IPS-NIHi11 (cell line): ENCODE measurements at places on chromosomes 7 and 10.

- no peak for DNase-seq
These were observed 79.3 kb downstream of the JCAD start for GRCh38 chr10:29980084-29980483.

- no peak for DNase-seq
These were observed 270.7 kb upstream of the IGFBP3 start for GRCh38 chr7:46191776-46192175.

GRCh38 chr10:132186488-132187429 is at the start of gene DPYSL4:
DPYSL4 (plus strand) TSS chr10:132186948; CDS start chr10:132187064, 116 bp downstream.
- DNase-seq: peak; percentile 96

GRCh38 chr7:80612880-80613279 is 25.6 kb upstream of the CD36 start:
- DNase-seq: no peak

DNA sequence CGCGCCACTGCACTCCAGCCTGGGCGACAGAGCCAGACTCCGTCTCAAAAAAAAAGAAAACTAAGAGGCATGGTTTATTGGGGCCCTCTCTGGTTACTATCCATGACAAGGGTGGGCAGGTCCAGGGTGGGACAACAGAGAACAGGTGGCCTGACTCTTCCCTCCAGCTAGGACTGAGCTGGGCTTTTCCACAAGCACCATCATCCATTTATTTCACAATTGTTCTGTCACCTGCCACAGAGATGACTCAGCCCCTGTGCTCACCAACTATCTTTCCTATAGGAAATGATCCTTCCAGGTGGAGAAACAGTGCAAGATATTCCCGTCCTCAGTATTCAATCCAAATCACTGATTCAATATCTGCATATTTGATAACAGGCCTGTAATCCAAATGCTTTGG is 44.9 kb upstream of the MYL10 start:
- no peak for DNase-seq

DNA sequence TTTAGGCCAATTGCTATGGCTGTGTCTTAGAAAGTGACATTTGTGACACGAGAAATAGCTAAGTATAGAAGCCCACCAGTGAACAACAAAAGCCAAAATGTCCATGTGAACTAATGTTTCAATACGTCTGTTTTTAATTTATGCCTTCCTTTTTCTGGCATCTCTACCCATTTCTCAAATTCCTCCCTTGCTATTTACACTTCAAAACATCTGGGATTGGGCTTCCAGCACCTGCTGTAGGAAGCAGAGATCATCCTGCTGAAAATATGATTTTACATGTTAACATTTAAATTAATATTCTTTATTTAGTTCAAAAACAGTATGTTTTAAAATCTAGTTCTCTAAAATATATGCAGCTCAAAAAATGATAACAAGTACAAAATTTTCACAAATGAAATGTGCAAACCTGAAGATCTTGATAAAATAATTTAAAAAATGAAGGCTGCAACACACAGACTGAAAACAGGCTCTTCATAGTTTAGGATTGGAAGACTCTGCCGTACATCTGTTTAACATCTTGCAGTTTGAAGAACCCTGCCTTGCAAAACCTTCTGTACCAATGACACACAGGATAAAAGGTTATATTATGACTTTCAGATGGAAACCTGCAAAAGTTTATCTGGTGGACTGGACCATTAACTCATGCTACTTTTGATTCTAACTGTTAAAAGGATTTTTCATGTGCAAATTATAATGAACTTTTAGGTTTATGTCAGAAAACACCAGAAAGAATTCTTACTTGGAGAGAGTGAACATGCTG is 408.4 kb downstream of the SUGCT start:
- DNase-seq: no peak

DNA sequence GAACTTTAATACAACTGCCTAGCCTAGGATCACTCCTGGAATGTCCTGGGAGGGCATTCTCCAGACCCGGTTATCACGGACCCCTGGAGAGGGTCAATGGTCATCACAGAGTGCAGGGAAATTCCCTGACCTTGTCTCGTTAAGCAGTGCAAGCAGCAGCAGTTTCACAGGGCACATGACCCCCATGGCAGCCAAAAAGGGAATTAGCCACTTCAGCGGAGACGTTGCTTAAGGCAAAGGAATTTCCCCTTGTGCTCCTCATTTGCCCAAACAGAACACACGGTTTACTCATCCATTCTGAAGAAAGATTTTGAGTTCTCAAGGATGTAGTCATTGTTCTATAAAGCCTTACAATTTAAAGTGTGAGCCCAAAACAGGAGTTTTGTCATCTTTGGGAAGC is 260.3 kb downstream of the SNX13 start:
- DNase-seq: no peak

- DNase-seq: no peak
These were observed 107.7 kb upstream of the KLF6 start for GRCh38 chr10:3892440-3893425.

- DNase-seq: no peak
These were observed 201.9 kb upstream of the TCERG1L start for GRCh38 chr10:131513445-131513844.
